ENCODE measurements at places on chromosomes 4 and X. TPM values are rescaled to one million over a fixed set of nuclear protein-coding genes. Genes with fewer than 3 reads are reported as not detected.

Gene CXCL6
- total RNA-seq, result not detected

Gene BEX1
- total RNA-seq, result not detected

Gene MSANTD1
- total RNA-seq, result 0.21 TPM

Gene VEGFC
- total RNA-seq, result 9.4 TPM

Gene XAGE2
- total RNA-seq, result not detected

Gene SFRP2
- total RNA-seq, result 0.05 TPM

Gene AMTN
- not detected for total RNA-seq

Gene PLXNB3
- 3.5 TPM for total RNA-seq

Gene RBMXL3
- not detected for total RNA-seq

Gene FRMPD4
- 0.12 TPM for total RNA-seq

Gene TIMP1
- 266 TPM for total RNA-seq

Gene S100G
- not detected for total RNA-seq

Gene UGT2A1
- total RNA-seq, result not detected

Gene SPANXD
- not detected for total RNA-seq

Gene PGK1
- 636 TPM for total RNA-seq

Gene SLC26A1
- 0.14 TPM for total RNA-seq

Gene ERVMER34-1
- total RNA-seq, result 0.32 TPM

Gene CENPVL1
- not detected for total RNA-seq

Gene NKAP
- total RNA-seq, result 7.6 TPM
